Stomach (tissue), 19 donors: ENCODE measurements at places on chromosomes 5 and 9. TPM values are rescaled to one million over a fixed set of nuclear protein-coding genes. Genes with fewer than 3 reads are reported as not detected.

SIT1 gene
- total RNA-seq, result 2.0 TPM

- H3K36me3 ChIP-seq, result no peaks in the 10 kb centered on the region
- H3K27ac ChIP-seq, result peak overlapping the region; percentile 53
- no peak overlapping the region for H3K4me3 ChIP-seq
- no peak for DNase-seq
- peaks cover 80% of the 10 kb centered on the region for H3K4me1 ChIP-seq
- H3K27me3 ChIP-seq, result no peaks in the 10 kb centered on the region
These were observed 58.1 kb downstream of the ABCA1 start for GRCh38 chr9:104869811-104870210.

DNA sequence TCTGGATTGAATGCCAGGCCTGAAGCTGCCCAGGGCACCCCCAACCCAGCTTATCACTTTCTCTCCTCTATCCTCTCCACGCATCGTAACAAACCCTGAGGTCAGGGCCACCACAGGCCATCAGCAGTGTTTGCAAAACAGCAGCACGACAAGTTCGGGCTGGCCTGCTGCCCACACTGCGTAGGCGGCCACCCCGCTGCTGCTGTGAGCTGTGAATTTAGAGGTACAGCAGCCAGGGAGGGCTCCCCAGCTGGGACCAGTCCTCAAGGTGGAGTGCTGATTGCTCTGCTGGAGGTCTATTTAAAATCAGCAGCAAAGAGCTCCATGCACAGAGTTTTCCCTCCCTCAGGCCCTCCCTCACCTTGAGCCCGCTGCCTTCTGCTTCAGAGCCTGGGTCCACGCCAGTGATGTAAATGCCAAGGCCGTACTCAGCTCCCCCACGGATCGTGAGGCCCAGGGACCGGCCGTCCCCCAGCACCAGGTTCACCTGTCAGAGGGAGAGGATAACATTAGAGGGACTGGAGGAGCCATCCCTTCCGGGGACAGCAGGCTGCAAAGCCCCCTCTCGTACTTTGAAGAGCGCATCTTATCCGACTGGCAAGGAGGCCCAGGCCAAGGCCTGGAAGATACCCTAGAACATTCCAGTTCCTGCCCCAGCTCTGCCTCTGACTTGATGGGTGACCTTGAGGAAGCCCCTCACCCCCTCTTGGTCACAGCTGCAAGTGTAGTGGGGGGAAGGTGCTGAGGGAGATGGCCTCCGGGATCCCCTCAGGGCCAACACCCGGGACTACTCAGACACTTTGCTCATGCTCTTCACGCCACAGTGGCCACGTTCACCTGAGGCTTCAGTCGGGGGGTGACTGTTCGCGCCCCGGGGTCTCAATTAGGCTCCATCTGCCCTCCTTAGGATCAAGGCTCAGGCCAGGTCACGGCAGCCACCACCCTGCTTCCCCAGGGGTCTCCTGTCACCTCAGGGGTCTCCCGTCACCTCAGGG is 39.1 kb downstream of the WHRN start:
- H3K27ac ChIP-seq, result no peak overlapping the region
- H3K4me1 ChIP-seq, result no peaks in the 10 kb centered on the region
- no peaks in the 10 kb centered on the region for H3K36me3 ChIP-seq
- H3K27me3 ChIP-seq, result no peaks in the 10 kb centered on the region

DNA sequence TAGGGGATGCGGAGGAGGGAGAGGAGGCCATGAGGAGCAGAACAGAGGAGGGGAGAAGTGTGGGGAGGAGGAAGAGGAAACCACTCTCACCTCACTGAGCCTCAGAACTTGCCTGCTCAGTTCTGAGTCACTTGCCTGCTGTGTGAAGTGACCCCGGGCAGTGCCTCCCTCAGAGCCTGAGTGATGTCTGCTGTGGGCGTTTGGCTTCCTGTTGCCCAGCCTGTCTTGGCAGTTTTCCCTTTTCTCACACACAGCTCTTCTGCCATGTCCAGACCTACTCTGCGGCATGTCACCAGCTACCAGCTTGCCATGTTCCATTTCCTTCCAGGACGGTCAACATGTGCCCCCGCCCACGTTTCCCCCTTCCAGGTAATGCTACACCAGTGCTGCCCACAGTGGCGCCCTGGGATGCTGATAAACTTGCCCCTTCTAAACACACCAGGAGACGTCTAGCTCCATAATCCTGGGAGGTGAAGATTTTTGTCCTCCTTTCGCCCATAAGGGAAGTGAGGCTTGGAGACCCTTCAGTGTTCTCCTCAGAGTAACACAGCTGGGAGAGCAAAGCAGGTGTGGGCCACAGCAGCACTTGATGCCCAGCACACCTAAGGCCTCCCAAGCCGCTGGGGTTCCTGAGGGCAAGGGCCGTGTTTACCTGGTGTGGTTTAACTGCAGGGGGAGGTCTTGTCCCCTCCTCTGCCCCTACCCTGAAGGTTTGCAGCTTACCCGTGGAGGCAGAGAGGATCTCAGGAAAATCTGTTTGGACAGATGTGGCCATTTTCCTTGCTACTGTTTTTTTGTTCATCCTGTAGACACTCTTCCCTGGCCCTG is 63.8 kb upstream of the RNF130 start:
- H3K36me3 ChIP-seq, result no peaks in the 10 kb centered on the region
- H3K4me3 ChIP-seq, result no peak overlapping the region
- DNase-seq, result peak; percentile 30
- no peaks in the 10 kb centered on the region for H3K4me1 ChIP-seq
- H3K27ac ChIP-seq, result no peak overlapping the region

TLX3 gene
- not detected for total RNA-seq

NRG2 gene
- total RNA-seq, result 22.2 TPM

DNA sequence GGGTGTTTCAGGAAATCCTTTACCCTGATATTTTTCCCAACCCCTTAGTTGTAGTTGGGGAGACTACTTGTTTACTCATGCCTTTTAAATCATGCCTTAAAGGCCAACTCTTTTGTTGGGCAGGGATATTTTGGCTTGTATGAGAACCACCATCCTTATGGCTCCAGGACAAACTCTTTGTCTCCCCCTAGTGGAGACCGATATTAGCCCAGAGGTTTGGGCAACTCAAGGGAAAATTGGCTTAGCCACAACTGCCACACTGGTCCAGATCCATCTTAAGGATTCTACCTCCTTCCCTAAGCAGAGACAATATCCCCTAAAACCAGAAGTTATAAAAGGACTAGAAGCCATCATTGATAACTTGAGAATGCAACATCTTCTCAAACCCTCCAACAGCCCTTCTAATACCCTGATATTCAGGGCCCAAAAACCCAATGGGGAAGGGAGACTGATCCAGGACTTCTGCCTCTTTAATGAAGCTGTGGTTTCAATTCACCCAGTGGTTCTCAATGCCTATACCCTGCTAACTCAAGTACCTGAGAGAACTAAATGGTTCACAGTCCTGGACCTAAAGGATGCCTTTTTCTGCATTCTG is 100.9 kb upstream of the HCN1 start:
- no peak overlapping the region for H3K4me3 ChIP-seq
- no peaks in the 10 kb centered on the region for H3K36me3 ChIP-seq
- no peak overlapping the region for H3K27ac ChIP-seq
- no peaks in the 10 kb centered on the region for H3K4me1 ChIP-seq
- no peaks in the 10 kb centered on the region for H3K27me3 ChIP-seq

- H3K27me3 ChIP-seq, result no peaks in the 10 kb centered on the region
- H3K4me3 ChIP-seq, result no peak overlapping the region
- no peaks in the 10 kb centered on the region for H3K4me1 ChIP-seq
- no peak overlapping the region for H3K27ac ChIP-seq
- H3K36me3 ChIP-seq, result no peaks in the 10 kb centered on the region
- no peak for DNase-seq
These were observed 86.7 kb downstream of the FAM114A2 start for GRCh38 chr5:153952057-153952456.

DNA sequence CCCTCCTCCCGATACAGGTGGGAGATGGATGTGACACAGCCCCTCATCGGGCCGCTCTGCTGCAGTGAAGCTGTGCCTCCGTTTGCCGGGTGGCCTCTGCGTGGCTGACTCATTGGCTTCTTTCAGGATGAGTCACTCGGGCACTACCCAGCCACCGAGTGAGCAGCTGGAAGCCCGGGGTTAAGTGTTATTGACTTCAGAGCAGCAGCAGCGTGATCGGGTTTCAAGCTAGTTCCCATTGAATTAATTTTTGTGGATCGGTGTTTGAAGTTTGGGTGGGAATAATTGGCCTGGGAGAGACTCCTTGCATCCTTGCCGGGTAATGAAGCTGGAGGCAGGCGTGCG is 266.4 kb upstream of the IRX4 start:
- no peaks in the 10 kb centered on the region for H3K36me3 ChIP-seq
- no peaks in the 10 kb centered on the region for H3K4me1 ChIP-seq
- no peaks in the 10 kb centered on the region for H3K27me3 ChIP-seq

DNA sequence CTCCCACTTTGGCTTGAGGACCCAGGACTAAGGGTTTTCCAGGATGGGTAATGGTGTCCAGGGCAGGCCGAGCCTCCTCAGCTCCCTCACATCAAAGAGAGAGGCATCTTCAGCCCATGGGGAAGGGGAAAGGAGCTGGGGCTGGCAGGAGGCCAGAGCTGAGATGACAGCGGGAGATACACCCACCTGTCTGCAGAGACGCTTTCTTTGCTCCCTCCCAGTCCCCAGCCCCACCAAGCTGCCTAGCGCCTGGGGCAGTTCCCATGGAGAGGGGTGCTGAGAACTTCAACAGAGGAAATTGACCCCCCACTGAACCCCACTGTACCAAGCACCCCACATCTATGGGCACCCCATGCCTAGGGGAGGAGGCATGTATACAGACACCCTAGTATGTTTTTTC is 10.6 kb downstream of the PCDH1 start:
- peaks cover 24% of the 10 kb centered on the region for H3K36me3 ChIP-seq
- no peak overlapping the region for H3K4me3 ChIP-seq
- no peaks in the 10 kb centered on the region for H3K27me3 ChIP-seq
- no peak for DNase-seq
- peaks cover 31% of the 10 kb centered on the region for H3K4me1 ChIP-seq
- H3K27ac ChIP-seq, result peak overlapping the region; percentile 75

DNA sequence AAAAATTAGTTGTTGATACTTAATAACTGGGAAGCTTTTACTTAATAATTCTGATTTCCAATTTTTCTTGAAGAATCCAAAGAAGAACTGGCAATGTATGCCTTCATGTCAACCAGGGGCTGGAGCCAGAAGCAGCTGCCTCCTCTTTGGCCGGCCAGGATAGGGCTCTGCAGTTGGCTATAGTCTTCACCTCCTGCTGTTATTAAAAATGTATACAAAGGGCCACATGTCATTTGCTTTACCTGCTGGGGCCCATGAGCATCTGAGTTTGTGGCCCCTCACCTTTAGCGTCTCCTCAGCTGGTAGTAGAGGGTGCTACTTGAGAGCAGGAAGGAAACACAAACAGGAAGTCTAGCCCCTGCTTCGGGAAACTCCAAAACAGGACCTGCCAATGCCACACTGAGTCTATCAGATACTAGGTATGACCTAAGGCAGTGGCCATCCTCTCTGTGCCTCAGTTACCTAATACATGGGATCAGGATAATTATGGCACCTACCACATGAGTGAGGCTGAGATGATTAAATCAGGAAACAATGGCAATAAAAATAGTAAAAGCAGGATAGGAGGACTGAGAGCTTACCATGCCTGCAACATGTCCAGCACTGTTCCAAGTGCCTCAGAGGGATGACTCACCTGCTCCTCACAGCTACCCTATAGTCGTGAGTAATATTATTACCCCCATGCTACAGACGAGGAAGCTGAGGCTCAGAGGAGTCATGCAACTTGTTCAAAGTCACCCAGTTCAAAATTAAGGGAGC is 21.3 kb downstream of the CCDC69 start:
- H3K27ac ChIP-seq, result no peak overlapping the region
- H3K4me1 ChIP-seq, result no peaks in the 10 kb centered on the region
- H3K4me3 ChIP-seq, result no peak overlapping the region
- H3K36me3 ChIP-seq, result peaks cover 44% of the 10 kb centered on the region

FOXD4 gene
- not detected for total RNA-seq

GAPT gene
- total RNA-seq, result not detected

DNA sequence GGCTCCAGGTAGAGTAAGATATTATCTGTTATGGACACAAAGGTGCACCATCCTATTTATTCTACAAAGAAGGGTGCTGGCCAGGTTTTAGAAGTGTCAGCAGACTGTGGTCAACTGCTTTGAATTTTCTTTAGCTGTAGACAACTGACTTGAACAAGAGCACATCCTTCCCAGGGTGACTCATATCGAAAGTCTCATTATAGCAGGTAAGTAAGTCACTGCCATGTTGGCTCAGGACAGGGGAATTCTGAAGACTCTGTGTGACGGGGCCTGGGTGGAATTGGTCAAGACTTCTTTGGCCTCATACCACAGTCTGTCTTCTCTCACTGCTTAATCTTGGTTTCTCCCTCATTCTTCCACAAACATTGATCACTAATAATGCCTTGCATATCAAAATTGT is 214.5 kb upstream of the CDH9 start:
- H3K27ac ChIP-seq, result no peak overlapping the region
- H3K4me3 ChIP-seq, result no peak overlapping the region
- no peaks in the 10 kb centered on the region for H3K4me1 ChIP-seq
- H3K36me3 ChIP-seq, result no peaks in the 10 kb centered on the region

SPATA31A3 gene
- not detected for total RNA-seq

DNA sequence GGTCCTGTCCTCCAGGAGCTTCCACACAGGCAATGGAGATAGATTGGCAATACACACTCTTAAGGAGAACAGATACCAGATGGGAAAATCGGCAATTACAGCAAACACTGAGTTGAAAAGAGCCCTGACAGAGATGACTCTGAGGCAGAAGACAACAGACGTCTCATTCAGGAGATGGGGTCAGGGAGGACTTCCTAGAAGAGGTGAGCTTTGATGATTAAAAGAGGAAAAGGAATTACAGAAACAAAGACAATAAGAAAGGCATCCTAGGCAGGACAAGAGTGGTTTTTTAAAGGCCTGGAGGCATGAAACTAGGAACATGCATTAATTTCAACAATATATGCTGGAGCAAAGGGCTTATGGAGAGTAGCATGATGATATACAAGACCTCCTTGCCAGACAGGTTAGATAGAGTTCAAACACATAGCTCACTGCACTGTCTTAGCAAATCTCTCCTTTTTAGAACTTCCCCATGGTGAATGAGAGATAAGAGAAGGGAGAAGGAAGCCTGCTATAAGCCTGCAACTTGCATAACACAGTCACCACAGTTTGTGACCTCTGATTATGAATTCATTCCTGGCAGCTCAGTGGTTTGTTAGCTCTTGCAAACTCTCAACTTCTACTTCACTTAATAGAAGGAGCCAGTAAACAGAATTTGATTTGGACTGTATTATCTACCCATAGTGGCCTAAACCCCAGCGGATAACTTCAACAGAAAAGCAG is 48.5 kb downstream of the SIL1 start:
- H3K27me3 ChIP-seq, result no peaks in the 10 kb centered on the region
- no peaks in the 10 kb centered on the region for H3K36me3 ChIP-seq
- DNase-seq, result no peak
- H3K27ac ChIP-seq, result peak overlapping the region; percentile 75

GRCh38 chr9:128479262-128479661 is 23.5 kb downstream of the ODF2 start:
- H3K27ac ChIP-seq, result no peak overlapping the region
- no peak for DNase-seq
- peaks cover 99% of the 10 kb centered on the region for H3K36me3 ChIP-seq
- H3K27me3 ChIP-seq, result no peaks in the 10 kb centered on the region
- H3K4me3 ChIP-seq, result no peak overlapping the region
